ENCODE measurements at places on chromosomes 11 and 22.
A peak's percentile ranks its signal among the peaks of the same experiment; 100 is the strongest.

DNA sequence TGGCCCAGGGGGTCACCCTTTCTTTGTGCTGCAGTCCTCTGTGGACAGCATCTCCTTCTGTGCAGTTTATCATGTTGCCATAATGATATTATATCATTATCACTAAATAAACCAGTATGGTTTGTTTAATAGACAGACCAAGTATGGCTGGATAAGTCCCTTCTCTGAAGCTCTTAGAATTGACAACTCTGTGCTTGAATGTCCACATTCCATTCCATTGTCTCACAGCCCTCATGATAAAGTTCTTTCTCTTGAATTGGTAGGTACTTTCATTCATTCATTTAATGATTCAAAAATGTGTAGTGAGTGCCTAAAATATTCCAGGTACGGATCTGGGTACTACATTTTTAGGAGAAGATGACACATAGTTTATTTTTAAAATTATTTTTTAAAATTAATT is 7.8 kb downstream of the RPS6KA4 start:
- no peak for DNase-seq

GRCh38 chr11:130145975-130146776 is 13.4 kb upstream of the ST14 start:
- DNase-seq: no peak

DNA sequence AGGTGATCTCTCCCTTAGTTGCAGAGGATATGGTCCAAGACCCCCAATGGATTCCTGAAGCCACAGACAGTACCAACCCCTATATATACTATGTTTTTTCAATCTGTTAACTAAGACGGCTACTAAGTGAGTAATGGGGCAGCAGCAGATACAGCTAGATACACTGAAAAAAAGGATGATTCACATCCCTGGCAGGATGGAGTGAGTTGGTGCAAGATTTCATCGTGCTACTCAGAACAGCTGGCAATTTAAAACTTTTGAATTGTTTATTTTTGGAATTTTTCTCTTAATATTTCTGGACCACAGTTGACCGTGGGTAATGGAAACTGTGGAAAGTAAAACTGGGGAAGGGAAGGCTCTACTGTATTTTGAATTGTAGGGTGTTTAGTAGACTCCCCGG is 17.0 kb upstream of the TMEM218 start:
- DNase-seq: no peak

DNA sequence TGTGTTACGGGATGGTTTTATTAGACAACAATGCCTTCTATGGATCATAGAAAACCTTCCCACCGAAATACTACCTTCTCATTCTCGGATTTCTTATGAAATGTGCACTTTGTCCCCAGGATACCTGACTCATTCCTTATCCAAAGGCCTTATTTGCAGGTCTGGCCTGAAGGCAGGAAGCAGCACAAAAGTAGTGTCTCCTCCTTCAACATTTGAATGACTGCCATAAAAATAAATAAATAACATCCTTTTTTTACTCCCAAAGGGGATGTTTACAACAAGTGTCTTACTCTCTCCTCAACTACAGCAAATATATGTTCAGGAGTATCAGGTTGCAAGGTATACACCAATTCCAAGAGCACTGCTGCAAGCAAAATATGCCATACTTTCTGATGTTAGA is 41.6 kb upstream of the PAK1 start:
- DNase-seq: no peak

GRCh38 chr11:132337819-132338416 is 967.5 kb downstream of the NTM start:
- DNase-seq: no peak

DNA sequence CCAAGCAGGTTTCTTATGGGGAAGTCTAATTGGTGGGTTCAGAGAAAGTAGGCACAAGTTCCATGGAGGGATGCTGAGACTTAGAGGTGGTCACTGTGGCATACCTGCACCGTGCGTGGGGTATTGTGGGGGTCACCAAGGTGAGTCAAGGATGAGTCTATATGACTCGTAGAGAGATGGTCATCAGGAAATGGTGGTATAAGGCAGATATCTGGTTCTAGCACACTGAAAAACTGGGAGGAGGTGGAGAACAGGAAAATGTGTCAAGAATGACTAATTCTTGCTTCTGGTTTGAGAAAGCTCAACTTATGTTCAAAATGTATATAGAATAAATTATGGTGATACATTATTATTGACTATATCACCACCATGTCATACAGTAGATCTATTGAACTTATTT is 258.1 kb downstream of the RAB38 start:
- DNase-seq: no peak

GRCh38 chr11:101803651-101804050 is 111.2 kb upstream of the CEP126 start:
- DNase-seq: no peak

GRCh38 chr11:115383431-115383830 is 120.8 kb downstream of the CADM1 start:
- DNase-seq: no peak

GRCh38 chr11:118008271-118008911 is 22.2 kb downstream of the IL10RA start:
- DNase-seq: no peak

GRCh38 chr11:122847466-122847865 is 9.2 kb downstream of the CRTAM start:
- DNase-seq: no peak

DNA sequence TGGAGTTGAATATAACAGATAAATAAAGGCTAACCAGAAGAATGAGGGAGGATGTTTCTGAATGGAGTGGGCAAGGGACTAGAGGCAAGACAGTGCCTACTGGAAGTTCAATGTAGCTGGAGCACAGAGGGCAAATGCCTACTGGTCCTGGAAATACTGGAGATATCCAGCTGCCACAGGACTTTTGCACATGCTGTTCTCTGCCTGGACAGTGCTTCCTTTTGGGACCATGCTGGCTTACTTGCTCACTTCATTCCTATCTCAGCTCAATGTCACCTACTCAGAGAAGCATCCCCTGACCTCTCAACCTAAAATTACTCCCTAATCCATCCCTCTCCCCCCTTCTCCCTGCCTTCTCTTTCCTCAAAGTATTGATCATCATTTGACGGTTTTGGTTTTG is 20.2 kb downstream of the RASD2 start:
- DNase-seq: no peak

- DNase-seq: no peak
Observed at GRCh38 chr11:45264839-45265515, 21.2 kb downstream of the SYT13 start.

DNA sequence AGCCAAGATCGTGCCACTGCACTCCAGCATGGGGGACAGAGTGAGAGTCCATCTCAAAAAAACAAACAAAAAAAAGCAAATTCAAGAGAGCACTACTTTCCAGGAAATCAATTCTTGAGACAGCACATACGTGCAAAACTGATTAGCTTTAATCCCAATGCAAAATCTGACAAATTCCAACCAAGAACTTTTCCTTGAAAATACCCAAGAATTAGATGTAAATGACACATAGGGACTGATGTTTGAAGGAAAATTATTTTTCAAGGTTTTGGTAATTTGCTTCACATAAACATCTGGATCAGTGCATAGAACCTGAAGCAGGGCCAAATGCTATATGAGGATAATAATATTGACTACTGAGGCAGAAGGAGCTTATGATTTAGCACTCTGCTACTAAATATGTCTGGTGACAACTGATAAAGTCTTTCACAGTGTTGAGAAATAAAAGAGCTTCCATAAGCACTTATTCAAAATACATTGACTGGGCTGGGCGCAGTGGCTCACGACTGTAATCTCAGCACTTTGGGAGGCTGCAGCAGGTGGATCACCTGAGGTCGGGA is 8.8 kb downstream of the MAJIN start:
- no peak for DNase-seq

- no peak for DNase-seq
Observed at GRCh38 chr11:135031205-135031989, 619.4 kb upstream of the B3GAT1 start.

DNA sequence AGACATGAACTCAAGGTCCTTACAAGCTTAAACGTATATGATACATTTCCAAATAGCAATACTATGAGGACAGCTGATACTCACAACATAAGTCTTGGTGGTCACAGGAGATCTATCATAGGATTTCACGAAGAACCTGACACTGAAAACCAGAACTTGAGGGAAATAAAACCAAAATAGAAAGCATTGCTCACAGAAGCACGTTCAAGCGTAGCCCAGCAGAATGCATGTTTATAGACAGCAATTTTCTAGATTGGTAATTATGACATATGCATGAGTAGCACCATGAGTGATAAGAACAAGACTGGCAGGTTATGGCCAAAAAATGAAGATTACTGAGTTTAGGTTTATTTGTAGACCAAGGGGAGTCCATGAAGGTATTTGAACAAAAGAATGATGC is 243.5 kb downstream of the ETS1 start:
- DNase-seq: peak; percentile 26

DNA sequence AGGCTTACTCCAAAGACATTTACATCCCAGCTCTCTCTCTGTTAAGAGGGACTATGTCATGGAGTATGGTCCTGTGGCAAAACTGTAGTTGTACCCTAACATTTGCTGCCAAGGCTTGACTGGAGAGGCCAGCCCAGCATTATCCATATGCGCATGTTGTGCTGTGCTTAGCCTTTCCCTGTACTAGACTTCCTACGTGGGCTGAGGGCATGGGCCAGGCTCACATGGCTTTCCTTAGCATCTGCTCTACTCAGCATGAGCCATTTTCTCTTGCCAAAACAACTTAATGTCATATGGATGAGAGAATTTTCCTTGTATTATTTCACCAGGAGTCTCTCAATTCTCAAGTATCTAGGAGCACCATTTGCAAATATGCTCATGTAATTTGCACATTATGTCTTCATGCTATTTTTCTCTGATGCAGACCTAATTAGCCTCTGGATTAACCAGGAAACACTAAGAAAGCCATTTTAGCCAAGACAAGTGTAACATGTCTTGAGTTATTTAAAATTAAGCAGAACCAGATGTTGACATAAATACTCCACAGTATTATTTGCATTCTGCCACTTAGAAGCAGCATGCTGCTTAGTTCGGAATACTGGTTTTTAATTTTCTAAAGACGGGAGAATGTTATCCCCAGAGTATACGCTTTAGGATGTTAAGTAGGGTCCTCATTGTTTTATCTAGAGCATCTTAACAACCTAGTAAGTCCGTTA is 71.7 kb upstream of the FAR1 start:
- no peak for DNase-seq

- DNase-seq: no peak
Observed at GRCh38 chr22:19832476-19833108, 22.1 kb downstream of the GNB1L start.

DNA sequence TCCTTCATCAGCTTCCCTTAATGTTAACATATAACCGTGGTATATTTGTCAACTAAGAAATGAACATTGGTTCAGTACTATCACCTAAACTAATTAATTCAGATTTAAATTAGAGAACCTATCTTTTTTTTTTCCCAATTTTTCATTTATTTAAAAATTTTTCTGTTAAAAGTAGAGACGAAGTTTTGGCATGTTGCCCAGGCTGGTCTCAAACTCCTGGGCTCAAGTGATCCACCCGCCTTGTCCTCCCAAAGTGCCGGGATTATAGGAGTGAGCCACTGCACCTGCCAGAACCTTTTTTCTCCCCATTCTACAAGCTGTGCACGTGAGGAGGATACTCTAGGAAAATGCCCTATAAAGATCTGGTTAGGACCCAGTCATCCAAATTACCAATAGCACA is 3.6 kb downstream of the EI24 start:
- no peak for DNase-seq

GRCh38 chr11:120903686-120904085 is 120.2 kb upstream of the TBCEL start:
- DNase-seq: no peak

DNA sequence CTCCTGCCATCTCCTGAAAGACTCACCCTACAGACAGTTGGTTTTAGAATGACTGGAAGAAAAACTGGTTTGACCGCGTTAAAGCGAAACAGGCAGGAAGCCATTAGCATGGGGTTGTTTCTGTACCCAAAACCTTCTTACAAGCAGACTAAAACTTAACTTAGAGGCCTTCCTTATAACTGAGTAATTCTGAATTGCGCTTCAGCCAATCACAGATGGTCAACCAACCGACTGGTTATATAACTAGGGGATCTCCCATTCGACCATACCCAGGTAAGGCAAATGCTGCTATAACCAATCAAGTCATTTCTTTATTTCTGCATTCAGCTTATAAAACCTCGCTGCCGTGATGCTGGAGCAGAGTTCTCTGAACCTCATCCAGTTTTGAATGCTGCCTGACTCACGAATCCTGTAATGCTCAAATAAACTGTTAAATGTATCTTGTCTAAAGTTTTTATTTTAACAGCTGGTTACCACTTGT is 87.8 kb upstream of the DRD2 start:
- DNase-seq: no peak

- DNase-seq: peak; percentile 20
Observed at GRCh38 chr11:124799348-124800225, 619 bp downstream of the MSANTD2 start.

GRCh38 chr22:22030493-22031182 is 48.1 kb upstream of the TOP3B start:
- DNase-seq: no peak

DNA sequence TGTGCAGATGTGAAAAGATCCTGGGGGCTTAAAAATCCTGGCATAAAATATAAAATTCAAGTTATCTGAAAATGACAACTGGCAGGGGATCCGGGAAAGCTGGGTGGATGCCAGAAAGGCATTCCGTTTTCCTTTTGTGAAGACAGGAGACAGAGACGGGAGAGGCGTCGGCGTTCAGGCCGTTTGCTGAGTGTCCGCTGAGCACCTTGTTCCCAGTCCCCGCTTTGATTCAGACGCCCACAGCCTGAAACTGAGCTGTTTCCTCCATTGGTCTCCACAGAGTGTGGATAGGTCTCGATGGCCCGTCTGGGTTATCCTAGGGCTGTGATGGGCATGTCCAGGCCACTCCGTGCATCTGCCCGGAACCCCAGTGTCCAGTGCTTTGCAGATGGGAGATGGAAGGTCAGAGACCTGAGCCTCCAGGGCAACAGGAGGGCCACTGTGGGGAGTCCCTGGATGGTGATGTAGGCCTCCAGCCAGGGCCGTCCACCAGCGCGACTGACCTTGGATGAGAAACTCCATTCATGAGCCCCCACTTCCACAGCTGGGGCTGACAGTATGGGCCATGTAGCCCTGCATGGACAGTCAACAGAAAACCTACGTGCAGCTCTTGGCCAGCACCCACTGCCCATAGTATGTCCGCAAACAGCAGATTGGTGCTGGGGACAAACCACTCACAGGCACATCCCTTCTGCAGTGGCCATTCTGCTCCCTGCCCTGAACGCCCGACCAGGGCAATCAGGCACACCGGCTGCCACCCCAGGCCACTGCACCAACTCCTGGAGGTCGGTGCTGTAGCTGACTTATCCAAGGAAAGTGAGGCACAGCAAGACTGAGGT is 11.6 kb downstream of the MRGPRF start:
- DNase-seq: no peak
